K562 (cell line): ENCODE measurements at places on chromosomes 3 and 15. TPM values are rescaled to one million over a fixed set of nuclear protein-coding genes. Genes with fewer than 3 reads are reported as not detected.

The KLHL40 gene
- not detected in 2 replicates for total RNA-seq

The PIGX gene
- total RNA-seq, result 22.5 and 26.9 TPM in 2 replicates

The ARRDC4 gene
- 11.4 and 15.8 TPM in 2 replicates for total RNA-seq

- no peak for DNase-seq
Observed at GRCh38 chr15:40830884-40831283, 2.4 kb upstream of the PPP1R14D start.
